Stimulated activated CD4-positive, alpha-beta T cell treated with anti-CD3 and anti-CD28 coated beads, Interleukin-15, amount 100 ng/mL, for 1 hour (primary cell): ENCODE measurements at places on chromosomes 4 and X.

- DNase-seq, result no peak
These were observed 63.4 kb upstream of the ENPEP start for GRCh38 chr4:110412354-110413065.

- DNase-seq, result no peak
These were observed 127.8 kb downstream of the DDX53 start for GRCh38 chrX:23127586-23127985.

- no peak for DNase-seq
These were observed 4.4 kb upstream of the STAP1 start for GRCh38 chr4:67554096-67554495.

- DNase-seq, result no peak
These were observed 126.8 kb upstream of the VCX3A start for GRCh38 chrX:6661736-6662135.

GRCh38 chrX:119954374-119954773 is 10.8 kb upstream of the NKAP start:
- no peak for DNase-seq

DNA sequence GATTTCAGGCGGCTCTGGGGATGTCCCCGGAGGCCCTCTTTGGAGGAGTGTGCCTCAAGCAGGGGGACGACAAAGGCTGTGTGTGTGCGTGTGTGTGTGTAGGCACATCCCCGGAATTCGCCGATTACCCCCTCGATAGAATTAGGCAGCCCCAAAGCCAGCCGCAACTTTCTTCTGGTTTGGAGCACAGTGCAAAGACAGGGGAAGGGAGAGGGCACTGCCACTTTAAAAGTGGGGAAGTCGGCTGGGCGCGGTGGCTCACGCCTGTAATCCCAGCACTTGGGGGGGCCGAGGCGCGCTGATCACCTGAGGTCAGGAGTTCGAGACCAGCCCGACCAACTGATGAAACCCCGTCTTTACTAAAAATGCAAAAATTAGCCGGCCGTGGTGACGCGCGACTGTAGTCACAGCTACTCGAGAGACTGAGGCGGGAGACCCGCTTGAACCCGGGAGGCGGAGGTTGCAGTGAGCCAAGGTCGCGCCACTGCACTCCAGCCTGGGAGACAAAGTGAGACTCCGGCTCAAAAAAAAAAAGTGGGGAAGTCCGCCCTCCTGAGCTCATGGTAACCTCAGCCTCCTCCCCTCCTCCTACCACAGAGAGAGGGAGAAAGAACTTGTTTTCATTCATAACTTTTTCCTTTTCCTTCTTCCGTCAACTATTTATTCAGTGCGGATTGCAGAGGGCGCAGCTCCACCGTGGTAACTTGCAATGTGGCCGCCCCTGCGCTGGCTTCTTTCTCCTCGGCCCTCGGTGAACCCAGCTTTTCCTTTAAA is 2.4 kb downstream of the SPRY1 start:
- peak; percentile 6 for DNase-seq

- no peak for DNase-seq
These were observed 14.4 kb downstream of the PKD2 start for GRCh38 chr4:88021824-88022223.

DNA sequence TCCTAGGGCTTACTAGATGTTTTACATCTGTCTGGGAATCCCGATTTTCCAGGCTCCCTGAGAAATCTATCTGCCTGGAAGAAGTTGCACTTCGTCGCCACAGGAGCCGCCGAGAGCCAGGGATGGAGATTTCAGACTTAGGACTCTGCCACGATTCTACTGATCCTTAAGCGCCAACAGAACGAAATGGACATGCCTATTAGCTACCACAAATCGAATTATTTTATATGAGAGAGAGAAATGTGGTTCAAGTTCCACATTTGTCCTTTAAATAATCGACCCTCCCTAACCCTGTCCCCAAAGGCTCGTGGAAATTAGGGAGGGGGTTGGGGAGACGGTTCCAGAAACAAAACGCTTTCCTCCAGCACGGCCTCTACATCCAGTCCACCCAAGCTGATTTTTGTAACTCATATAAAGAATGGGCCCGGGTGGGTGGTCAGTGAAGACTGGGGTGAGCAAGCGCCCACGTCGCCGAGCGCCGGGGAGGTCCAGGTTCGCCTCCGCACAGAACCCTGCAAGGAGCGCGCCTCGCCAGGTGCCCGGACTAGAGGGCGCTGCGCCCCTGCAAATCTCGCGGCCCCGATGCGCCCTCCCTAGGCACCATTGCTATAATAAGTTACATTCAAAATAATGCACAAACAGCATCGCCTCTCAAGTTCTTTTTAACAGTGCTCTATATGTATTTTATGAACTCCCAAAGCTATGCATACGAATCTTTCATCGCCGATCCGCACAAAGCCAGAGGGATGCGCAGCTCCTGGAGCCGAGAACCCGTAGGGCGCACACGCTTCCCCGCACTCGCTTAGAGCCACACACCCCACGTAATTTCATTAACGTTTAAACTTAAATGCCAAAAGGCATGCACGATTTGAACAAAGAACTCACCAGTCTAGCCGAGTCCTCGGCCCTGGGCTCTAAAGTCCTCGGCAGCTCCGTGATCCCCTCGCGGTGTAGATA is 2.1 kb upstream of the FAT1 start:
- no peak for DNase-seq

- no peak for DNase-seq
These were observed 33.3 kb downstream of the REST start for GRCh38 chr4:56940971-56941370.

GRCh38 chr4:151314479-151314878 is 10.9 kb downstream of the SH3D19 start:
- DNase-seq, result no peak

GRCh38 chrX:133676344-133677122 is 261.2 kb upstream of the GPC4 start:
- no peak for DNase-seq

DNA sequence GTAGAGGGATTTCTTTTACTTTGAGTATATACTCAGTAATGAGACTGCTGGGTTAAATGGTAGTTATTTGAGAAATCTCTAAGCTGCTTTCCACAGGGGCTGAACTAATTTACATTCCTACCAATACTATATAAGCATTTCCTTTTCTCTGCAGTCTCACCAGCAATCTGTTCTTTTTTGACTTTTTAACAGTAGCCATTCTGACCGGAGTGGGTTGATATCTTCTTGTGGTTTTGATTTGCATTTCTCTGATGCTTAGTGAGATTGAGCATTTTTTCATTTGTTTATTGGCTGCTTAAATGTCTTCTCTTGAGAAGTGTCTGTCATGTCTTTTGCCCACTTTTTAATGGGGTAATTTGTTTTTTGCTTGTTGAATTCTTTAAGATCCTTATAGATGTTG is 43.3 kb downstream of the SPCS3 start:
- DNase-seq, result no peak

DNA sequence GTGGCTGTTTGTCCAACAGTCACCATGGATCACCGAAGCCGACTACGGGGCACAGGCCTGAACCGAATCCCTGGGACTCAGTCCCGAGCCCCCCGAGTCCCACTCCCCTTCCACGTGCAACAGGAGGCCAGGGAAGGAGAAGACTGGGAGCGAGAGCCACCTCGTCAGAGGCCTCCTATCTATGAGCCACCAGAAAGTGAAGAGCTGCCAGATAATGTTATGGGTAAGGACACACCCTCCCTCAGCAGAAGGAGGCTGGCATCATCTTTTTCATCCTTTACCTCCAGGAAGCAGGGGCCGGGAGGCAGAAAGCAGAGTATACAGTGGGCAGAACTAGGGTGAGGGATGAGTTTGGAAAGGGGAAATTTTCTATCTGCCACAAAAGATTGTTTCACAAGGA is 2.8 kb upstream of the PRDX4 start:
- no peak for DNase-seq

DNA sequence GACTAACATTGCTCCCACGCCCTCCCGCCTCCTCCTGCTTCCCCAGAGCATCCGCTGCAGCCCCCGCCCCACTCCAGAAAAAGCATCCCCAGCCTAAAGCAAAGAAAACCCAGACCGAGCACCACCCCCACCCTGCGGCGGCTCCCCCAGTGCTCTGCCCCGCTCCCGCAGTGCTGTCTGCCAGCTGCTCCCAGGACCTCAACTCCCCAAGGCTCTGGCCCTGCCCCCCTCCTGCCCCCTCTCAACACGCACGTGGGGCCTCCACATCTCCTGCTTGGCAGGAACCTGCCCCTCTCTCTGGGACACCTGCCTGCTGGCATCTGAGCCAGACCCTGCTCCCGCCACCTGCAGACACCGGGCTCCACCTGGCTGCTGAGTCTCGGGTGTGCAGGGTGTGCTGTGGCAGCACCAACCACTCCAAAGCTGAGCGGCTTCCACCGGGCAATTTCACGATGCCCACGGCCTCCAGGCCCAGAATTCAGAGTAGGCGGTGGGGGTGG is 79.4 kb downstream of the FAM53A start:
- peak; percentile 33 for DNase-seq

- DNase-seq, result no peak
These were observed 29.7 kb downstream of the NEK1 start for GRCh38 chr4:169582706-169583105.

- no peak for DNase-seq
These were observed 511.5 kb upstream of the ATOH1 start for GRCh38 chr4:93317057-93317456.

GRCh38 chrX:71556036-71556435 is 22.2 kb upstream of the GCNA start:
- no peak for DNase-seq

DNA sequence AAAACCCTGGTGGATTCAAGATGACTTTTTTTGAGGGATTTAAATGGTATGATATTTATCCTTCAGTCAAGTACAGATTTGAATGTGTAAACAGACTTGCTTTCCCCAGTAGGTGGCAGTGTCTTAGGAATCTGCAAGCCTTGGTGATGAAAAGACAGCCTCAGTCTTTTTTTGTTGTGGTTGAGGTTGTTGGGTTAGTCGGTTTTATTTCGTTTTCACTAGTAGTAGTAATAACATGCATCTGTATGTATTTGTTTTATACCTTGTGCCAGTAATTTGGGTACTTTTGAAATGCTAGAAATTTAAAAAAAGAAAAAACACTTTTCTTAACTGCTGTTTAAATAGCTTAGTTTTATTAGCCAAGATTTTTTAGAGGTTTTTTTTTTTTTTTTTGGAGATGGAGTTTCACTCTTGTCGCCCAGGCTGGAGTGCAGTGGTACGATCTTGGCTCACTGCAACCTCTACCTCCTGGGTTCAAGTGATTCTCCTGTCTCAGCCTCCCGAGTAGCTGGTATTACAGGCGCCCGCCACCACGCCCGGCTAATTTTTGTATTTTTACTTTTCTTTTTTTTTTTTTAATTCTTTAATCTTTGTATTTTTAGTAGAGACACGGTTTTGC is 39.2 kb downstream of the COPS4 start:
- DNase-seq, result no peak

- no peak for DNase-seq
These were observed 247.0 kb downstream of the AFAP1 start for GRCh38 chr4:7692451-7693236.

GRCh38 chrX:23817979-23818336 is 35.0 kb downstream of the SAT1 start:
- DNase-seq, result no peak

DNA sequence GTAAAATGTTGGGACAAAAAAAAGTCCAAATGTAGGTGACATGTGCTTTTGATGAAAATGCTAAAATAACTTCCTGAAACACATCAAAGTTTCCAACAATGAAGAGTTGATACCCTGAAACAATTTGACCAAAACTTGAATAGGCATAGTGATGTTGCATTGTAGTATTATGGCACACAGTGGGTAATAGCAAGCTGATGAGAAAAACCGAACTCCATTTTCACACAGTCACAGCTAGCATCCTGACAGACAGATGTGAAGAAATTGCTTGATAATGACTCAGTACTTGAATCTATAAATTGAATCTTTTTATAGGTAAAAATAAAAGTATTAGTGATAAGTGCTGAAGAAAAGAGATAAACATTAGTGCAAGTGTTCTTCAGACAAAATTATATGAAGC is 122.5 kb downstream of the ELOVL6 start:
- DNase-seq, result no peak

DNA sequence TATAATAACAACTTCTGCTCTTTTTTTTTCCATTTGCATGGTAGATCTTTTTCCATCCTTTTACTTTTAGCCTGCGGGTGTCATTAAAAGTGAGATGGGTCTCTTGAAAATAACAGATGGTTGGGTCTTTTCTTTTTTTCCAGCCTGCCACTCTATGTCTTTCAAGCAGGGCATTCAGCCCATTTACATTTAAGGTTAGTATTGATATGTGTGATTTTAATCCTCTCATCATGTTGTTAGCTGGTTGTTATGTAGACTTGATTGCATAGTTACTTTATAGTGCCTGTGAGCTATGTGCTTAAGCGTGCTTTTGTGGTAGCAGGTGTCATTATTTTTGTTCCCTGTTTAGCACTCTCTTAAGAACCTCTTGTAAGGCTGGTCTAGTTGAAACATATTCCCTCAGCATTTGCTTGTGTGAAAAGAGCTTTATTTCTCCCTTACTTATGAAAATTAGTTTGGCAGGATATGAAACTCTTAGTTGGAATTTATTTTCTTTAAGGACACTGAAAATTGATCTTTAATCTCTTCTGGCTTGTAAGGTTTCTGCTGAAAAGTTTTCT is 326.1 kb downstream of the SH3BGRL start:
- no peak for DNase-seq

DNA sequence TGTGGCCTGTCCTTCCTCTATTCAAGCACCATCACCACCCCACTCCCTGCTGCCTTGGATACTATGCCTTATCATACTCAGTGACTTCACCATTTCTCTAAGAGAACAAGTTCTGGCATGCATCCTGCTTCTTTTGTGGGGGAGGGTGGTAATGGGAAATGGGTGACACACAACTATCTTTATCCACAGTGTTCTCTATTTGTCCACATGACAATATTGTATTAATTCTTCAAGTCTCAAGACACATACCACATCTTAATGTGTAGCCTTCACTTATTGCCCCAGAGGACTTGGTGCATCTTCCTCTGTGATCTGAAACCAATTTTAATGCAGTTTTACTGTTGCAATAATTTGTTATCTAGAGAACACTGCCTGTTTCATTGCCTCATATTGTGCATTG is 29.3 kb upstream of the UGT2B7 start:
- DNase-seq, result no peak

DNA sequence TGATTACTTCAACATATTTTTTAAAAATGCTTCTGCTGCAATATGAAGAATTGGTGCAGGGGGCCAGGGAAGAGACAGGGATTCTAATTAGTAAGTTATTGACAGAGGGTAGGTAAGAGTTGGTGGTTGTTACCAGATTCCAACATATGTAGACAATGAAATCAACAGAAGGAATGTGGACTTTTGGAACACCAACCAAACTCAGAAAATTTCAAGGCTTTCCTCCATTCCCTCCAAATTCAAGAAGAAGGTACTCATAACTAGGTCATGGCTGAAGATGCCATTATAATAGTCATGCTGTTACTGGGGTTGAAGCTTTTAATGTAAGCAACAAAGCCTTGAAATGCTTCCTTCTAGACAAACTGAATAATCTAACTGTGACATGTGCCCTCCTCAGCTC is 22.9 kb upstream of the CXCL13 start:
- DNase-seq, result no peak

DNA sequence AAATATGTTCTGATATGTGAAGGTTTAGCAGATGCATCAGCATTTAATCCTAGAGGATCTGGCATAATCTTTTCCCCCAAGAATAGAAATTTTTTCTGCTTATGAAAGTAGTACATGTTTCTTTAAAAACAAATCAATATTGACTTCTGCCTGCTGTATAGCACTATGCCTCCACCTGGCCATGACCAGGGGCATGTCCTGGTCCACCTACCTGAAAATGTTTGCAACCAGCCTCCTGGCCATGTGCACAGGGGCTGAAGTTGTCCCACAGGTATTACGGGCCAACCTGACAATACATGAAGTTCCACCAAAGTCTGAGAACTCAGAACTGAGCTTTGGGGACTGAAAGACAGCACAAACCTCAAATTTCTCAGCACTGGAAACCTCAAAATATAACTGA is 10.0 kb downstream of the HPRT1 start:
- no peak for DNase-seq
